ENCODE measurements at places on chromosomes 3 and 15.

- no peak for DNase-seq
These were observed 85.5 kb downstream of the LARS2 start for GRCh38 chr3:45473841-45474240.

DNA sequence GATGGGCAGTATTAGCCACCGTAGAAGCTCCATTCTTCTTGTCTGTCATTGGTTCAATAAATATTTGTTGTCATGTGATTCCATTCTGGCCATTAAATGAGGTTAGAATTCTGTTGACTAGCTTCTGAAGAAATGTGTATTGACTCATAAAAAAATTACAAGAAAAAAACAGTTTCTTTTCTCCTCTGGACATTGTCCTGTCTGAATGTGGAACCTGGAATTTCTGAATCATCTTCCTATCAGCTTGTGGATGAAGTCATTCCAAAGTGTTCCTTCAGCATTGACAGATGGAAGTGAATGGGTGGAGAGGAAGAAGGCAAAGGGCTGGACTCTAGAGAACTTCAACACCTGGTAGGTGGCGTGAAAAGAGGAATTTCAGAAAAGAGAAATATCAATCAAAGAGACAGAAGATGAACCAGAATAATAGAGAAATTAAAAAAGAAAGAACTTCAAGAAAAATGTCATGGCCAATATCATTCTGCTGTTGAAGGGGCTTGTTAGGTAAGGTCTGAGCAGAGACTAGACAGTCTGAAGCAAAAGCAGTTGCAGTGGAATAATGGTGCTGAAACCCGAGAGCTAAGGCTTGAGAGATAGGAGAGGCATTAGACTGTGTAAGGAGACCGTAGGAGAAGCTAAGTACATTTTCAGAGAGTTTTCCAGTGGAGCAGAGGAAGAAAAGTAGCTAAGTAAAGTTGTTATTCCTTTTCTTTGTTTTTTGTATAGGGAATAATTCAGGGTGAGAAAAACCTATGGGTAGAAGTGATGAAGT lies 806.6 kb downstream of the SQOR start:
- no peak for DNase-seq

GRCh38 chr3:36803091-36803791 lies 38.9 kb upstream of the DCLK3 start:
- DNase-seq: no peak

GRCh38 chr15:71011503-71012155 lies 103.6 kb upstream of the THSD4 start:
- DNase-seq: no peak

DNA sequence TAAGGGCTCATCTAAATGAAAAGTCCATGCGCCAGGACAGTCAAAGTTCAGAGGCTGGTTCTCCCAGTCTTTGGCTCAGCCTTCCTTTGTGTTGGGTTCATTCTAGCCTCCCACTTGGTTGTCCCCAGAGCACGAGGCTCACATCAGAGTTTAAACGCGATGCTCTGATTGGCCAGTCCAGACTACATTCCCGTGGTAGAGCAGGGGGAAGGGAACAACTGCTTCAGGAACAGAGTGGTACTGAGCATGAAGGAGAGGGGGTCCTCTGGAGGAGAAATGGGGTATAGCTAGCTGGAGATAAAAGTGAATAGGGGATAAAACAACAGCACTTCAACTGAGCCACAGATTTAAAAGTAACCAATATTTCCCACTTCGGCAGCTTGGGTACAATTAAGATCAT lies 32.2 kb downstream of the ANAPC13 start:
- no peak for DNase-seq

DNA sequence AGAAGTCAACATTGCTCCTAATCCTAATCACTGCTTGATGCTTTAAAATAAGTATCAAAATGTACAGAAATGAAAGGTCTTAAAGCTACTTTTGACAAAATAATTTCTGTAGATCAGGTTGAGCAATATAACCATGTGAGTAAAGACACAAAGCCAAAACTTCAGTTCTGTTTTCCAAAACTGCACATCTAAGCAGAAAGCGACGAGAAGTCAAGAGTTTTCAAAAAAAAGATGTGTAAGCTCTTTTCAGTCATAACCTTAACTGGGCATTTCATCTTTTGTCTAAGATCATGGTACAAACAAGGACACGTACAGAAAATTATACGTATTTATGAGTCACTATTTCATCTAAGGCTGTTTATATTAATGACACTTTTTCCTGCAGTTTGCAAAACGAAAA lies 608.8 kb downstream of the FOXP1 start:
- DNase-seq: no peak

DNA sequence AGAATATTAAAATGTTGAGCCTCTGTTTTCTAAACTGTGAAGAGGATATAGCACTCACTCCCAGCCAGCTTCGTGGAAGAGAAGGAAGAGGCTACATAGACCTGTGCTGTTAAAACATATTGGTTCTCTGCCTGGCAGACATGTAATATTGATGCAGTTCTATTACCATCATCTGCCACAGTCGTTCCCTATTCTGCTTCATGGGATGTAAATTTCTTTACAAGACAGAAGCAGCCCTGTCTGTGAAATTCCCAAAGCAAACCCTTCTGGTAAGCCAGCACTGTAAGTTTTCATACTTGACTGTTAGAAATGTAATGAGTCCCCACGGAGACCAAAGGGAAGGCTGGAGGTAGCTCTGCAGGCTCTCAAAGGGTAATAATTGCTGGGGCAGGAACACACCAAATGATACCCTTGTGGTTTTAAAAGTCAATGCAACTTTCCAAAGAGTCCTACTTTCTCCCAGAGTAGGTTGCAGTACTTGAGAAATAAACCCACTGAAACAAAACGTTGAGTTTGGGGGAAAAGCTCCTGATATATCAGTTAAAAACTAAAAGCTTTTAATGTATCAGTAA lies 129.9 kb upstream of the HES1 start:
- DNase-seq: no peak

DNA sequence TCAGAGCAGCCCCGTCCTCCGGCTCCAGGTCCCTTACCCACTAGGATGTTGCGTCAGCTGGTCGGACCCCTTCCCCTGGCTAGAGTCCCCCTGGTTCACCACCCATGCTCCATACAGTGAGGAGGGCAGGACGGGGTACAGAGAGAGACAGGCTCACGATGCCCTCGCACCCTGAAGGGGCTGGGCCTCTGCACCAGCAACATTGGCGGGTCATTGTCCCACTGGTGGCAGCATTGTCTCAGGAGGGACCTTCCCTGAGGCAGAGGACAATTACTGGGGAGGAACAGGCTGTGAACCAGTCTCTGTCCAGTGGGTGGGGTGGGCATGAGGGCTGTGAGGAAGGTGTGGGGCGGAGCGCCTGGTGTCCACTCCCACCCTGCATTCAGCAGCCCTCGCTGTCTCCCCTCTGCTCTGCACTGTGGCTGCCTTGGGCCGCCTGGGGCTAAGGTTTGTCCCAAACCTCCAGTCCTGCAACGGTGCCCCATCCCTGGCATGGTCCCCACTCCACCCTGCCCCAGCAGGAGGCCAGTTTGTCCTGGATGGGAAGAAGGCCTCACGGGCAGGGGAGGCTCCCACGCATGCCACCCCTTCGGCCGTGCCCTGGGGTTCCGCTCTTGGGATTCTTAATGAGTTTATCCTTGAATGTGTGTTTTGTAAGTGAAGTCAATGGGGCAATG lies 48.0 kb upstream of the KLF13 start:
- DNase-seq: no peak

DNA sequence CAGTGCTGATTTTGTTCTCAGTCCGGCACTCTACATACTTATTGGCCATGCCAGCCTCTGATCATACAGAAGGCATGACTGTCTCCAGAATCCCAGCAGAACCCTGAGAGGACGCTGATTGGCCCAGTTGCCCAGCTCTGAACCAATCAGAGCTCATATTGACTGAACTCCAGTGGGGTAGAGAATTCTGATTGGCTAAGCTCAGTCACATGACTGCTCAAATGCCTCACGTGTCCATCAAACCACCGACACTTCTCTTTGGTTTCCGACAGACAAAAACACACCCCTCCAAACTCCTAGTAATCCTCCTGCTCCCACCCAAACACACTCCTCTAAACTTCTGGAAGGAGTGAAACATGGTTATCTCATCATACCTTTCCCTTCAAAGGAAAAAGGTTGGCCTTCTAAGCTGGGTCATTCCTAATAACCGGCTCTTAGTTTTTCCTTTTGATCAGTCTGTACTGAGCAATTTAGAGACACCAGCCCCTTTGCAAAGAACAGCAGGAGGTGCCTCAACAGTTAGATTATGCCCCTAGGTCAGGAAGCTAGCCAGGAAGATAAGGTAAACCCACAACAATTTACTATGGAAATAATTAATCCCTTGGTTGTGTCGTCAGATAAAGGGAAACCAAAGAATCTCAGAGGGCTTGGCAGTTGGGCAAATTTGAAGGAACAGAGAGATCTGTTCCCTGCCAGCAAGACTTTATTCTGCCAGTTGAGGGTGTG lies 187.8 kb downstream of the TLE3 start:
- DNase-seq: no peak

DNA sequence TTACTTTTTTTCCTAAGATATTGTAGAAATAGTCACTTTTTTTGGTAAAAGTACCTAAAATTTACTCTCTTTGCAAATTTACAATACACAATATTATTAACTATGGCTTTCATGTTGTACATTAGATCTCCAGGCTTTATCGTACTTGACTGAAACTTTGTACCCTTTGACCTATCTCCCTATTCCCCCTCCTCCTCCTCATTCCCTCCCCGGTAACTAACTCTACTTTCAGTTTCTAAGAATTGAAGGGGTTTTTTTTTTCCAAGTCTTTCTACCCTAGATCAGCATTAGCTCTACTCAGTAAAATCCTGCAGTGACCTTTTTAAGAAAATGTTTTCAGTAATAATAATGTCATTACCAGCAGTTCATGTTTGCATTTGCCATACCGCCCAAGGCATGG lies 10.1 kb downstream of the HACL1 start:
- no peak for DNase-seq

- DNase-seq: no peak
These were observed 10.6 kb upstream of the SLC6A1 start for GRCh38 chr3:10981961-10982360.

DNA sequence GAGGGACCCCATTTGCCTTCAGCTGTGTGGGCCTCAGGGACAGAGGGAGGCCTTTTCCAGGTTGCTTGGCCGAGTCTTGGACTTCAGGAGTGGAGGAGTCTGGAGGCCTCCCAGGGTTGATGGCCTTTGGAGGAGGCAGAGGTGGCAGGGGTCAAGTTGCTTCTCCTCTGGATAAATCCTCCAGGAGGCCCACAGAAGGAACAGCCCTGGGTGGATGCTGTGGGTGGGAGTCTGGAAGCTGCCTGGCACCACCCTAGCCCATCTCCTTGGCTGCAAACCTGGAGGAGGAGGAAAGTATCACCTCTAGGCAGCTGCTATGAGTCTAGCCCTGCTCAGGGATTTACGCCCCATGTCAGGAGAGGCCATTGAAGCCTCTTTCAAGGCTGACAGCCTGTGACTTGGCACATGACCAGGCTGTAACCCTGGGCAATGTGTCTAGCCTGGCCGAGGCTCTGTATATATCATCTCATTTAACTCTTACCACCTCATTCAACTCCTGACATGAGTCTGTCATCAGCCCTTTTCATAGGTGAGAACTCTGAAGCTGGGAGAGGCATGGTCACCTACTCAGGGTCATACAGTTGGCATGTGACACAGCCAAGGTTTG lies 2.9 kb upstream of the PRKCD start:
- no peak for DNase-seq

GRCh38 chr3:72229952-72230351 lies 445.0 kb upstream of the PROK2 start:
- no peak for DNase-seq

DNA sequence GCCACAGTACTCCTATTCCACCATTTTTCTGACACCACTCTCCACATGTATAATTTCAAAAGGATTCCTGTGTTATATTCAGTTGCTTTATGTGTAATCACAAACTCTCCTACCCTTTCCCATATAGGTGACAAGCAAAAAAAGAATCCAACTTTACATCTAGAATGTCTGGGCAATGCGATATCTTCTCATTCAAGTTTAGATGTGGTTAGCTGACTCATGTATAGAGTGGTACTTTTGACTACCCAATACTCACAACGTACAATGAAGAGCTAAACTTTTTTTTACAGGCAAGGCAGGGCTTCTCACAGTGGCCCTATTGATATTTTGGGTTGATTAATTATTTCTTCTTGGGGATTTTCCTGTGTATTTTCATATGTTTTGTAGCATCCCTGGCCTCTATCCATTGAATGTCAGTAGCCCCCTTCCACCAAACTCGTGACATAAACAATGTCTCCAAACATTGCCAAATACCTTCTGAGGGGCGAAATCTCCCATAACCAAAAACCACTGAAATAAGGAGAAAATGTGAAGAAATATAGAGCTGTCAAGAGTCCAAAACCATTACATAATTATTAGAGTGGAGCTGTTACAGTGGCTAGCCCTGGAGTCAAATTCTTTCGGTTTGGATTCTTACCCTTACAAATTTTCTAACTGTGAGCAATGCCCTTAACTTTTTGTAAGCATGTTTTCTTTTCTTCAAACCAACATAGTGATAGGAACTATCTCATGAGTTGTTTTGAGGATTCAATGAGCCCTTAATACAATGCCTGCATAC lies 342.6 kb downstream of the NSUN3 start:
- DNase-seq: no peak

GRCh38 chr3:176870451-176870850 lies 326.8 kb downstream of the TBL1XR1 start:
- DNase-seq: no peak

- DNase-seq: peak; percentile 70
These were observed 86.0 kb downstream of the DTWD1 start for GRCh38 chr15:49706805-49707204.

- DNase-seq: no peak
These were observed 292.7 kb downstream of the UACA start for GRCh38 chr15:70470556-70471191.

DNA sequence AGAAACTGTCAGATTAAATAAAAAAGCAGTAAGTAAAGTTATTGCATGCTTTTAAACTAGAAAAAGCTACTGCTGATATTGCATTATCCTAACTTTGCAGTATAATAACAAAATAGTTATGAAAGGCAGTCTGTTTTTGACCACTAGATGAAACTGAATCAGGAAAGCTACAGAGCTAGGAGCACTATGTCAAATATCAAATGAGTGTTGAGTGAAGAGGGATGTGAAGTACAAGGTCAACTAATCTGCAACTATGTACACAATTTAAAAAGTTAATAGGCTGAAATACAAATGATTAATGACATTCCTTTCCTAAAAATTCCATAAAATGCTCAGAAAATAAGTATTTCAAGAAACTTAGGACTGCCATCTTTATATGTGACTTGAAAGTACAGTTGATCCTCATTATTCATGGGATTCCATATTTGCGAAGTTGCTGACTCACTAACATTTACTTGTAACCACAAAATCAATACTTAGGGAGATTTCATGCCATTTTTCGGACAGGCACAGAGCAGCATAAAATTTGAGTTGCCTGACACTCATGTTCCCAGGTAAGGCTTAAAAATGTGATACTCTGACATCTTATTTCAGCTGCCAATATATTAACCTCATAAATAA lies 34.5 kb downstream of the SLC4A7 start:
- DNase-seq: no peak

GRCh38 chr15:95758451-95758850 lies 572.0 kb upstream of the NR2F2 start:
- DNase-seq: no peak

DNA sequence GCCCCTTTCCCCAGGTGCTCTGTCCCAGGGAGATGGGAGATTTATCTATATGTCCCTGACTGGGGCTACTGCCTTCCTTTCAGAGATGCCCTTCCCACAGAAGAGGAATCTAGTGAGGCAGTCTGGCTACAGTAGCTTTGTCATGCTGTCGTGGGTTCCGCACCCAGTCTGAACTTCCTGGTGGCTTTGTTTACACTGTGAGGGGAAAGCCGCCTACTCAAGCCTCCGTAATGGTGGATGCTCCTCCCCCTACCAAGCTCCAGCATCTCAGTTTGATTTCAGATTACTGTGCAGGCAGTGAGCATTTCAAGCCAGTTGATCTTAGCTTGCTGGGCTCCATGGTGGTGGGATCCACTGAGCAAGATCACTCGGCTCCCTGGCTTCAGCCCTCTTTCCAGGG lies 35.4 kb upstream of the SLC7A14 start:
- no peak for DNase-seq

All from bone marrow (tissue), 2 donors.